ENCODE measurements at places on chromosomes 16 and 17.

GRCh38 chr17:77441940-77442339 is 301.2 kb downstream of the SEC14L1 start:
- DNase-seq, result no peak

GRCh38 chr16:66961065-66961744 is at the start of gene CES3:
TSS of gene CES3 (plus strand) at chr16:66961266. CDS start at chr16:66961308, 42 bp downstream.
- DNase-seq, result peak; percentile 76

DNA sequence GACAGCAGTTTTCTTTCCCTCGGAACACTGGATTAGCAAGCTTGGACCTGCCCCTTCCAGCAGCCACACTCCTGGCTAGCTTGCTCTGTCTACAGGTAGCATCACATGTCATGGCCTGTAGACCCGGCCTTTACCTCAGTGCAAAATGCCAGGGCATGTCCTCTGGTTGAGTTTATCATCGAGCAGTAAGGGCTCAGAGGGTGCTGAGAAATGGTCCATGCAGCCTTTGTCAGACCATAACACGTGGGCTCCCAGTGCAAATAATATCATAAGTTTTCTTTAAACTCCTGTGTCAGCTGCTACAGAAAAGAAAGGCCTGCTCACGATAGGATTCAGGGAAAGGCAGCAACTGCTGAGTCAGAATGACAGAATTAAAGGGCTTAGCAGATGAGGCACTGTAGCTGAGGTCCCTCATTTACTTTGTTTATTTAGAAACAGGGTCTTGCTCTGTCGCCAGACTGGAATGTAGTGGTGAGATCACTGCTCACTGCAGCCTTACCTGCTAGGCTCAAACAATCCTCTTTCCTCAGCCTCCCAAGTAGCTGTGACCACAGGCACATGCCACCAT is 8.0 kb upstream of the GNA13 start:
- DNase-seq, result peak; percentile 34

- DNase-seq, result no peak
Measured at GRCh38 chr17:19812407-19812806, 55.3 kb downstream of the ULK2 start.

DNA sequence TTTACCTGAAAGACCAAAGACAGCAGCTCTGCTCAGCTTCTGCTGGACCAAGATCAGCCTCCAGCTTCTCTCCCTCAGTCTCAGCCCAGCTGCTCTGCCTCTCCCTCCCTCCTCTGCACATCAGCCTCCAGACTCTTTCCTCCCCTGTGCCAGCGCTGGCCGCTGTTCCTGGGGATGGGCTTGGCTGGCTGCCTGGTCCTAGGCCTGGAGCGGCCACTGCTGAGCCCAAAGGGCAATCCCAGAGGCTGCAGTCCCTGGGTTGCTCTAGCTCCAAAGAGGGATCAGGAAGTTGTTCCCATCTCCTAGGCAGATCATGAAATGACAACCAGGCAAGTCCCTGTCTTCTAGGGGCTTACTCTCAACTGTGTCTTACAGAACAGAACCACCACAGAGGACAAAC is 31.3 kb downstream of the DCUN1D3 start:
- DNase-seq, result peak; percentile 38

DNA sequence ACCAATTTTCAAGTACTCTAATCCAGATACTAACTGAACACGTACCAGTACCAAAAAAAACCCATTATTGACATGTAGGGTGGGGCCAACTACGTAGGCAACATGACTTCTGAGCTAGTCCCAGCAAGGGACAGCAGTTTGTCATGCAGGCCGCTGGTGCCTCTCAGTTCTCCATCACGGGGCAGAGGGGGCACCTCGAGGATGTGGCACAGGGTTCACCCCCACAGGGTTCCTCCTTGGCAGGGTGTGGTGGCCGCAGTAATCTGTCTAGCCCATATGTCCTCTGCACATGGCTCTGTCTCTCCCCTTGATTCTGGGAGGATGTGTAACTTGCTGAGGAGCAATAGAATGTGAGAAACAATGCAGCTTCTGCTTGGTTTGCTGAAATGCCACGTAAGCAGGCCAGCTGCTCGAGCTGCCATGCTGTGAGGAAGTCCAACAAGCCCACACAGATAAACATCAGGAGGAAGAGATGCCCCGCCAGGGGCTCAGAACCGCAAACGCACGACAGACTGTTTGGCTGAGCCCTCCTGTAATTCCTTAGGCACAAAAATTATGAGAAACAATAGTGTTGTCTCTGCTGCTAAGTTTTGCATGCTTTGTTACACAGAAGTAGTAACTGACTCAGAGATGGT is 62.4 kb downstream of the NT5M start:
- no peak for DNase-seq

DNA sequence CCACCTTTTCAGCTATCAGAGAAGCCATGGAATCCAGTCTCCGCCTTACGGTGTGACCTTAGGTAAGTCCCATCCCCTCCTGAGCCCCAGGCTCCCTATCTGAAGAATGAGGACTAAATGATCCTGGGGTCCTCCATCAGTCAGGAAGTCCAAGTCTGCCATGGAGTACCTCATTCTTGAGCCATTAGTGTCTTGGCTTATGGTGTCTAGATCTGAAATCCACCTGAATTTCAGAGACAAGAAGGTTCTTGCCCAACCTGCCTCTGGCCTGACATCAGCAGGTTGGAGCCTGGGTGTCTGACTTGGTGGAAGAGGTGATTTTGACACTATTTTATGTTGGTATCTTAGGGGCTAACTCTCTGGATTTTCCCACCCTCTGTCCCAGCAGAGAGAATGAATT is 47.1 kb downstream of the CNGB1 start:
- DNase-seq, result no peak

DNA sequence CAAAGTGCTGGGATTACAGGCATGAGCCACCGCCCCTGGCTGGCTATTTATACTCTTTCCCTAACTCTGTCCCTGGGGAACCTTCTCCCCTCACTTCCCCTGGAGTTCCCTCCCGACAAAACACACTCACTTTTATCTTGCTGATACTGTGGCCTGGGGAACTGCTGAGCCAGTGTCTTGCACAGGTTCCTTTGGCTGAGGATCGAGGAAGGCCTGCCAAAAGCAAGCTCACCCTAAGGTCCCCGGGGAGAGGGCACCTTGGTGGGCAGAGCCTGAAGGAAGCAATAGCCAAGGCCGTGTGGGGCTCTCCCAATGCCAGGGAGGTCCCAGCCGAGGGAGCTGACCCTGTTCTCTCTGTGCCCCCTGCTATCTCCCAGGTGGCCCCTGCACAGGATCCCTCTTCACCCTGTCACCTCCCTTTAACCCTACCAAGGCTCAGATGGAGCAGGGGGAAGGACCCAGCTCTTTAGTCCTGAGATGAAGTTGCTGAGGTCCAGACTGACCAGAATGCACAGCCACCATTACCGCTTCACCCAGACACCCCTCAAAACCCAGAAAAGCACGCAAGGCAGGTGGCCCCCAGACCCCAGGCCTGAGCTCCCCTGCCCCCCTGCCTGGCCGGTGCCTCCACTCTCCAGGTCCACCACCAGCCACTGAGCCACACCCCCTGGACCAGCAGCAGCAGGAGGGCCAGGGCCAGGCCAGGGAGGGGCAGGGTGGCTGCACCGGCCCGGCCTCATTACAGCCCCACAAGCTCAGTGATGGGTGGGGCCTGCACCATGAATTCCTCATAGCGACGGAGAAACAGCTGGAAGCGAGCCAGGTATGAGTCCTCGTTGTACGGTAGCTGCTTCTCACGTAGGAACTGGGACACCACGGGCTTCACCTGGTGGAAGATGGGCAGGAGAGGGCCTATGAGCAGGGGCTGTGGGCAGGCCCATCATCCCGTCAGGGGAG is 5.1 kb upstream of the FDXR start:
- no peak for DNase-seq

DNA sequence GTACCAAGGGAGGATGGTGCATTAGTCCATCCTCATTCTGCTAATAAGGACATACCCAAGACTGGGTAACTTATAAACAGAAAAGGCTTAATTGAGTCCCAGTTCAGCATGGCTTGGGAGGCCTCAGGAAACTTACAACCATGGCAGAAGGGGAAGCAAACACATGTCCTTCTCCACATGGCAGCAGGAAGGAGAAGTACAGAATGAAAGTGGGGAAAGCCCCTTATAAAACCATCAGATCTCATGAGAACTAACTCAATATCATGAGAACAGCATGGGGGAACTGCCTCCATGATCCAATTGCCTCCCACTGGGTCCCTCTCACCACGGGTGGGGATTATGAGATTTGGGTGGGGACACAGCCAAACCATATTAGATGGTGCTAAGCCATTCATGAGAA is 84.5 kb downstream of the SEC14L1 start:
- DNase-seq, result no peak

DNA sequence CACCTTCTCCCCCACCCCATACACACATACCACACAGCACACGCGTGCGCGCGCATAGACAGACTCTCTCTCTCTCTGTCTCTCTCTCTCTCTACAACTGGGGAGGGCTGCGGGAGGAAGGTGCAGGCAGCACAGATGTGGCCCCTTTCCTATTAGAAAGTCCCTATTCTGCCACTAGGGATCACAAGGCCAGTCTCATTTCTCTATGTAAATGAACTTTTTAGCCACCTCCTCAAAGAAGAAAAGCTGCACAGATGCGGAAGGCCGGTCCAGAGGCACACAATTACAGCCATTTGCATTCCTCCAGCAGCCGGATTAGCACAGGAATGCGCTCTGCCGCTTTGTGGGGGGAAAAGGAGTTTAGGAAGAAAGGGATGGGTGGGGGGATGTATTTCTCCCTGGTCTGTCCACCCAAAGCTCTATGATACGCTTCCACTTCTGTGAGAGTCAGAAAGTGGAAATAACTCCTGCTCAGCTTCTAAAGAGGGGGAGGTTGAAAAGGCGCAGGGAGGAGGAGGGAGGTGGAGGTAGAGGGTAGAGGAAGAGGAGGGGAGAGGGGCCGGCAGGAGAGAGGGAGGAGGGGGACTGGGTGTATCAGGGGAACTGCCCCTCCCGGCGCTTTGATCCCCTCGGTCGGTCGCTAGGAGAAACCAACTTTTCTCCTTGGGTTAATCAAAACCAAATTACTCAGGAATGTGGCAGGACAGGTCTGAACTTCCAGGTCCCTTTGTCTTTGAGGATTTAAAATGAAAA is 11.7 kb downstream of the ZFHX3 start:
- DNase-seq, result no peak

GRCh38 chr16:84052071-84052622 is 9.6 kb upstream of the SLC38A8 start:
- DNase-seq, result no peak

GRCh38 chr17:79732254-79732653 is 1.5 kb downstream of the ENPP7 start:
- no peak for DNase-seq

- no peak for DNase-seq
Measured at GRCh38 chr17:28968231-28968913, 17.1 kb upstream of the PHF12 start.
